ENCODE measurements at places on chromosomes 1 and 21.
A peak's percentile ranks its signal among the peaks of the same experiment; 100 is the strongest.

DNA sequence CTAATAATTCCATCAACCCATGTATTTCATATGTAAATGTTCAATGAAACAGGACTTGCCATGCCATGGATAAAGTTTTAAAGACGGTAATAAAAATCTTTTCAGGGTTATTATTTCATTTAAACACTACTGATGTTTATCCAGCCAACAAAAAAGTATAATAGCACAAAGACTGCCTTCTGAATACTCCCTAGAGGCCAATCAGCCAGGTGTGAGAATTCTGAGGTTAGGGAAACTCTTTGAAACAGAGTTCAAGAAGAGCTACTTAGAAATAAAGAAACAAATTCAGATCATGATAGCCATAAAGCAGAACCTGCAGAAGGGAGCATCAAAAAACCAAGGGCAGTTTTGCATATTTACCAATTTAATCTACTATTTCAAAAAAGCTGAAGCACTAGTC is 48.7 kb downstream of the AKT3 start:
- H3K27me3 ChIP-seq: no peaks in the 10 kb centered on the region
- no peaks in the 10 kb centered on the region for H3K36me3 ChIP-seq
- H3K4me3 ChIP-seq: no peak overlapping the region
- DNase-seq: no peak

DNA sequence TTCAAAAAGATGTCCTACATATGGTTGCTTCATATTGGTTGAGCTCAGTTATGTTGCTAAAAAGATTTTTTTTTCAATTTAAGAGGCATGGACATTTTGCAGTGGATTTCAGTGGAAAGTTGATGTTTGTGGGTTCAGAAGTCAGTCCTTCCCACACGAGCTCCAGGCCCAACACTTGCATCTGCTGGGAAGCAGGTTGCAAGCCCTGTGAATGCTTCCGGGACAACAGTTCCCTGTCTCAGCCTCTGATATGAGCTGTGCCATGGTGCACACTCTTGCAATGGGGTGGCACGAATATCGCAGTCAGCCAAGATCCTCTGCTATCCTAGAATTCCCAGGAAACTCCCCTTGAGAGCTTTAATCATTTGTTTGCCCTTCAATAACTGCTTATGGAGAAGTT is 30.3 kb upstream of the ABCG1 start:
- no peak for DNase-seq
- no peaks in the 10 kb centered on the region for H3K36me3 ChIP-seq
- H3K4me3 ChIP-seq: no peak overlapping the region
- H3K27me3 ChIP-seq: peaks cover 14% of the 10 kb centered on the region
- no peak overlapping the region for H3K27ac ChIP-seq

DNA sequence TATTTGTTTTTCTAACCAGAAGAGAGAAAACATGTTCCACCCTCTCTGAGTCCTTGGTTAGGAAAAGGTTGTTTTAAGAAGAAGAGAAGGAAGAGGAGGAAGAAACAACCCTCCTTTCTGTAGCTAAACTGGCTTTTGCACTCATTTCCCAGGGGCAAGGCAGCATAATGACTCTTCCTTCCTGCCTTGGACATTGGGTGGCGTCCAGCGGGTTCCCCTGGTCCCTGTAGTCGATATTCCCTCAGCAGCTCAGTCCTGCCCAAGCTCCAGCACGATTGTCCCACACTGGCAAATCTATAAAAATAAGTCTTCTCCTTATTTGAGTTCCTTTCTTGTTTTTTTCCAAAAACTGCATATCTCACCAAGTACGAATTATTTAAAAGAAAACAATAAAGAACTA is 81.2 kb downstream of the TEX35 start:
- no peak overlapping the region for H3K4me3 ChIP-seq
- no peaks in the 10 kb centered on the region for H3K36me3 ChIP-seq
- H3K27ac ChIP-seq: no peak overlapping the region
- H3K27me3 ChIP-seq: no peaks in the 10 kb centered on the region
- DNase-seq: no peak

- H3K4me1 ChIP-seq: no peaks in the 10 kb centered on the region
- no peak overlapping the region for H3K27ac ChIP-seq
- no peak for DNase-seq
- H3K27me3 ChIP-seq: peaks cover 36% of the 10 kb centered on the region
Measured at GRCh38 chr1:156394835-156395461, 25.9 kb downstream of the RHBG start.

DNA sequence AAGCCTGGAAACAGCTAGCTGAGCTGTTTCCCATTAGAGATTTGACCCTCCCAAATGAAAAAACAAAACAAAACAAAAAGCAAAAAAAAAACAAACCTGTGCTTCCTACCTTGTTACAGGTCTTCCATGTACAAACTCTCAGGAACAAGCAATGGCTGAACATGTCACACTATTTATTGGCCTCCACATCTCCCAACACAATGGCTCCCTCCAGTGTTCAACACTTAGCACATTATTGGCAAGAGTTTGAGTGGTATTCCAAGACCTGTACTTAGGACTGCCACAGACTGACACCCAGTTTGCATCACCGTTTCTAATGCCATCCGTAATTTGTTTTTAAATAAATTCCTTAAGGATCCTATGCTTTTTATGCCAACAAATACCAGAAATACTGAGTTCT is 195.0 kb upstream of the OLFM3 start:
- no peak overlapping the region for H3K4me3 ChIP-seq
- no peak for DNase-seq

DNA sequence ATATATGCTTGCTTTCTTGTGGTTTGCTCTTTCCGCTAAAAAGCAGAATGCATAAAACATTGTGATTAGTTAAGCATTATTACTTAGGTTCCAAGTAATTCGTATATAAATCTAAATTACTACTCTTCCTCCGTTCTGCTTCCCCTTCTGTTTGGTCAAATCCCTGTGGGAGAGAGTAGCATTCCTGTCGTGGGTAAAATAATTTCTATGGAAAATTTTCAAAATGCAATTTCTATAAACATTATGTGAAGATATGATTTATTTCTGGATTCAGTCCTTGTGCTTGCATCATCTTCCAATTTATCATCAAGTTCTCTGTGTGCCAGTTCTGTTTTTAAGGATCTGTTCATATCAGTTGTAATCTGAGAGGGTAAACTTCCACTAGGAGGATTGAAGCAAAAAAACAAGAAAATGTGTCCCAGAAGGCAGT is 7.2 kb upstream of the WARS2 start:
- DNase-seq: no peak
- no peaks in the 10 kb centered on the region for H3K4me1 ChIP-seq
- H3K27ac ChIP-seq: peak overlapping the region; percentile 45
- no peaks in the 10 kb centered on the region for H3K27me3 ChIP-seq

DNA sequence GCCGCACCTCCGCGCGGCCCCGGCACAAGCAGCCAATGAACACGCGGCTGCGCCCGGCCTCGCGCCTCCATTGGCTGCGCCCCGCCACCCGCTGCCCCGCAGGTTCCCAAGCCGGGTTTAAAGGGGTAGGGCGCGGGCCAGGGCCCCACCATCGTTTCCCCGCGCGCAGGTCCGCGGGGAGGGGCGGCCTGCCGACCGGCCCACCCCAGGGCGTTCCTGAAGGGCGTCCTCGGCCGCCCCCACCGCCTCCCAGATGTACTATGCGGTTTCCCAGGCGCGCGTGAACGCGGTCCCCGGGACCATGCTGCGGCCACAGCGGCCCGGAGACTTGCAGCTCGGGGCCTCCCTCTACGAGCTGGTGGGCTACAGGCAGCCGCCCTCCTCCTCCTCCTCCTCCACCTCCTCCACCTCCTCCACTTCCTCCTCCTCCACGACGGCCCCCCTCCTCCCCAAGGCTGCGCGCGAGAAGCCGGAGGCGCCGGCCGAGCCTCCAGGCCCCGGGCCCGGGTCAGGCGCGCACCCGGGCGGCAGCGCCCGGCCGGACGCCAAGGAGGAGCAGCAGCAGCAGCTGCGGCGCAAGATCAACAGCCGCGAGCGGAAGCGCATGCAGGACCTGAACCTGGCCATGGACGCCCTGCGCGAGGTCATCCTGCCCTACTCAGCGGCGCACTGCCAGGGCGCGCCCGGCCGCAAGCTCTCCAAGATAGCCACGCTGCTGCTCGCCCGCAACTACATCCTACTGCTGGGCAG is at the start of gene OLIG1:
TSS of gene OLIG1 (plus strand) at position 148 of the 750 bp plus-strand sequence. CDS start at position 254, 106 bp downstream.
- no peak within 1 kb of the TSS for H3K27ac ChIP-seq
- no peak within 1 kb of the TSS for H3K4me3 ChIP-seq
- peaks cover 24% of the 10 kb centered on the region for H3K4me1 ChIP-seq

DNA sequence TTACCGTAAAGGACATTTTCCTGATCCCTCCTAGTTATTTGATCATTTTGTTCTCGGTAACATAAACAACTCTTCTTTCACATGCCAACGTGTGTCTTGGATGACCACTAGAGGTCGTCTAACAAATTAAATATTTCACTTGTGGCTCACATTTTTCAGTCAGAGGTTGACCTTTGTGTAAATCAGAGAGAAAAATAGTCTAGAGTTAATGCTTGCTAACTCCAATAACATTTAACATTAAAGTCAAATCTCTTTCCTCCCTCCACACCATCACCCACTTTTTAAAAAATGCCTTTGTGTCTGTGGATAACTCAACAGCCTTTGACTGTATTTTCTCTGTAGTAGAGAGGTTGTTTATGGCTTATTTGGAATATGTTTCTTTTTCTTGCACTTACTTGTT is 220.5 kb upstream of the B3GALT2 start:
- H3K4me1 ChIP-seq: no peaks in the 10 kb centered on the region
- no peaks in the 10 kb centered on the region for H3K27me3 ChIP-seq
- no peak overlapping the region for H3K4me3 ChIP-seq
- H3K36me3 ChIP-seq: no peaks in the 10 kb centered on the region
- no peak overlapping the region for H3K27ac ChIP-seq

- H3K4me3 ChIP-seq: no peak overlapping the region
- DNase-seq: peak; percentile 81
- H3K27me3 ChIP-seq: no peaks in the 10 kb centered on the region
- H3K36me3 ChIP-seq: no peaks in the 10 kb centered on the region
Measured at GRCh38 chr21:36859744-36860501, 106.5 kb downstream of the HLCS start.

DNA sequence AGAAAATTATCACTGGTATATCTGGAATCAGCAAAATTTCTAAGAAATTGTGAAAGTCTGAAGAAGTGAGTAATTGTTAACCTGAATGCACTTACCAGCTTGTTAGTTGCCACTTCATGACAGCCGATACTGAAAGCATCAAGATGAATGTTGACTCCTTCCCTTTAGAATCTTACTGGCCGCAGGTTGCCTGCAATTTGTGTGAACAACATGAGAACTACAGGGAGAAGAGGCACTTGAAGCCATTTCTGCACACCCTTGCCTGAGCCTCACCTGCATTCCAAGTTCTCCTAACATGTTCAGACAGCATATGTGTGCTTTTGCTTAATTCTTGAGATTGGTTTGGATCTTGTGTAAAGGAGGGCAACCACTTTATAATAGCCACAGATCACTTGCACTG is 59.2 kb upstream of the SSX2IP start:
- H3K4me1 ChIP-seq: no peaks in the 10 kb centered on the region
- H3K36me3 ChIP-seq: no peaks in the 10 kb centered on the region
- no peak for DNase-seq

All from tibial artery (tissue), 4 donors.